Posterior vena cava (tissue), 2 donors: ENCODE measurements at places on chromosomes 1 and 21. TPM values are rescaled to one million over a fixed set of nuclear protein-coding genes. Genes with fewer than 3 reads are reported as not detected.

DNA sequence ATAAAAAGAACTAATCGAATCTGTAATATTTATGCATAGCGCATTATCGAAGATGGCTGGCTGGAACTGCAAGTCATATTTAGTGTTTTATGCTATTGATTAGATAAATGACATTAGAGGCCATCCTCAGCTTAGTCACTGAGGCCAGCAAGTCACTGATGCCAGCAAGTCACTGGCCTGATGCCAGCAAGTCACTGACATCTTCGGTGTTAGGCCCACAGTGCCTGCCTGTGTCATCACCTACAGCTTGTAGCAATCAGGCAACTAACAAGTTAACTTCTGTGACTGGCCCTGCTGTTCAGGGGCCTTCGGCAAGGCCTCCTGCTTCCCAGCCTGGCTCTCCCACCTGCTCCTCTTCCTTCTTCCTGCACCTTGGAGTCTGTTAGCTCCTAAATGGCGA lies 65.6 kb upstream of the SCCPDH start:
- no peak for DNase-seq

The PAPPA2 gene
- total RNA-seq: 0.38 TPM

- DNase-seq: no peak
Observed at GRCh38 chr1:4743978-4744750, 89.8 kb downstream of the AJAP1 start.

DNA sequence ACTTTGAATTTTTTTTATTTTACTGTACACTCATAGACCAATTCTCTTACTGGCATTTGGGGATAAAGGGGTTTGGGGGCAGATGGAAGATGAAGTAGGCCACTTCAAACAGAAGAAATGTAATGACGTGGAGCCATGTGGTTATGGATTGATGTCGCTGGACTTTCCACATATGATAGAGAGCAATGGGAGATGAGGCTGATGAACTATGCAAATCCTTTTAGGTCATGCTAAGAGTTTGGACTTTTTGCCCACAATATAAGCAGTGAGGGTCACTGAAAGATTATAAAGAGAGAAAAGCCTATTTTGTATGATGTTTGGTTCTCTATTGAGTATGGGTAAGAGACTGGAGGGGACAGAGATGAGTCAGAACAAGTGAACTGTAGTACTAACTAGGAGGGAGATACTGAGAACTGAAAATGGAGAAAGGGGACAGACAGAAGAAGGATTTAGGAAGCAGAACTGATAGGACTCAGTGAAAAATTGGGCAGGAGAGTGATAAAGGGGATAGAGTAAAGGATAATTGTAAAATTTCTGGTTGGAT lies 9.2 kb downstream of the C1orf21 start:
- DNase-seq: no peak

The BACE2 gene
- 70.4 TPM for total RNA-seq

- DNase-seq: no peak
Observed at GRCh38 chr1:188769936-188770335, 1707.7 kb downstream of the BRINP3 start.
